ENCODE measurements at places on chromosomes 2 and 18. TPM values are rescaled to one million over a fixed set of nuclear protein-coding genes. Genes with fewer than 3 reads are reported as not detected.

DNA sequence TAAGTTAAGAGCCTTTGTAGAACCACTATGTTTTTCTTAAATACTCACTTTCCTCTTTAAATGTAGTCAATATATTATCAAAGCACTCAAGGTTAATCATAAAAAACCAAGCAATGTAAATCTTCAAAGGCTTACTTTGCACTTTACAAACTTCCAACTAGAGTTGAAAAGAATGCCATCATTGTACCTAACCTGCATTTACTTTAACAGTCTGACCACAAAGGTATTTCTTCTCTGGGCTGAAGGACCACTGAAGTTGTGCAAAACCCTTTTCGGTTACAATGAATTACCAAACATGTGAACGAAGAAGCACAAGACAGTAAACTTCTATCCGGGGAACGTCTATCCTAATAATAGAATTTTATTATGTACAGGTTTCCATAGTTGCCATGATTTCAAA is 3.0 kb downstream of the HNRNPLL start:
- DNase-seq = no peak

DNA sequence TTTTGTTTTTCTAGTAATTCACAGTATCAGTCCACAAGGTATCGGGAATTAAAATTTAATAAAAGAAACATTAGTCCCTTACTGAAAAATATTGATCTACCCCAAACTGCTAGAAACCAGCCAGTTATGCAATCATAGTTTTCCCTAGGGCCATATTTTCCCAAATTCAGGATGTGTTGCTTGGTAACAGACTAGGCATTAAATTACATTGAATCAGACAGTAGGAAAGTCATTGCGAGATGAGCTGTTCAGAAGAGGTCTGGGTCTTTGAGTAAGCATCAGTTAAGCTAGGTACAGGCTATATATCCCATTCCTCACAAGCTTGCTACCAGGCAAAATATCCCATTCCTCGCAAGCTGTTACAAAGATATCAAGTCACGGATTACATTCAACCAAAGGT is 123.0 kb upstream of the CCDC150 start:
- DNase-seq = no peak

GRCh38 chr2:68388772-68389171 is 23.7 kb downstream of the PLEK start:
- DNase-seq = no peak

GRCh38 chr2:150876251-150876950 is 385.3 kb downstream of the RBM43 start:
- DNase-seq = no peak

- DNase-seq = no peak
Observed at GRCh38 chr2:237696461-237696860, 69.1 kb downstream of the LRRFIP1 start.

- no peak for DNase-seq
Observed at GRCh38 chr2:8059255-8059654, 622.6 kb upstream of the ID2 start.

- no peak for DNase-seq
Observed at GRCh38 chr18:2914185-2914880, 67.5 kb downstream of the EMILIN2 start.

GRCh38 chr2:40240070-40240469 is 211.8 kb downstream of the SLC8A1 start:
- no peak for DNase-seq

- no peak for DNase-seq
Observed at GRCh38 chr2:135063210-135063609, 11.1 kb downstream of the RAB3GAP1 start.

GRCh38 chr2:130854301-130854700 is 17.6 kb downstream of the ARHGEF4 start:
- no peak for DNase-seq

DNA sequence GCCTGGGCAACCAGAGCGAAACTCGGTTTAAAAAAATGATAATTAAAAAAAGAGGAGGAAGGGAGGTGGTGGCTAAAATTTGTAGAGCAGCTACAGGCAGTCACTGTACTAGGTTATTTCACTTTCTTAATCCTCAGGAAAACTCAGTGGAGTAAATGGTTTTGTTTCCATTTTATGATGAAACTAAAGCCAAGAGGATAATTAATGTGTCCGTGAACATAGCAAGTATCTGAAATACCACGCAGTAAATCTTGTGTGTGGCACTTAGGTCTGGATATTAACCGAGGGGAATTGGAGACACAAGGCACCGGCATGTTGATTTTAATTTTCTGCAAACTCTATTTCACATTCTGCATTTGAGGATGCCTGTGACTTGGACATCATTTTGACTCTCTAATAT is 14.5 kb downstream of the SH3BP4 start:
- no peak for DNase-seq

ABCA12 gene
- total RNA-seq = not detected

DOCK10 gene
- 219 TPM for total RNA-seq

Measured in activated T-cell treated with anti-CD3 and anti-CD28 coated beads, Interleukin-2, amount 50 U/mL, for 4 hours (primary cell).